Gastrocnemius medialis (tissue), 4 donors: ENCODE measurements at places on chromosomes 12 and 14. TPM values are rescaled to one million over a fixed set of nuclear protein-coding genes. Genes with fewer than 3 reads are reported as not detected.

The APOF gene
- total RNA-seq: not detected

The SRRM4 gene
- total RNA-seq: not detected

The B3GNT4 gene
- total RNA-seq: not detected

The RCOR1 gene
- 14.2 TPM for total RNA-seq

The PTCSC3 gene
- not detected for total RNA-seq

The SERPINA10 gene
- total RNA-seq: not detected

The FAM186B gene
- total RNA-seq: 0.82 TPM

The OR6C3 gene
- not detected for total RNA-seq

The DLGAP5 gene
- total RNA-seq: not detected

The GPR135 gene
- total RNA-seq: 1.6 TPM

The DAD1 gene
- 257 TPM for total RNA-seq

DNA sequence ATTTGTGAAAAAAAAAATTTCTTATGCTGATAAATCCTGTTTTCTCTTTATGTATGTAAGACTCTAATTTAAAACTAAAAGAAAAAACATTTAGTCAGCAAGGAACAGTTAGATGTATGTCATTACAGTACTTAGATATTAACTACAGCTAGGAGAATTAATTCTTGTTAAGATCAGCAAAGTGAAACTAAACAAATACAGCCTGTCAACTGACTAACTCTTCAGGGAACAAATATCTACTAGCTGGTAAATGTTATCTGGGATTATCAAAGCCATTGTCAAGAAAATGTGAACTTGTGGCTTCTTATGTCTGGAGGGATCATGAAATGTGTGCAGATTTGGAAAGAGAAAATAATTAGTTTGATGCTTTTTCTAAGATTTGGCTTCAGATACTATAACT is 27.5 kb downstream of the MGAT4C start:
- DNase-seq: no peak

GRCh38 chr14:59306775-59307174 is 118.3 kb downstream of the DAAM1 start:
- DNase-seq: no peak

DNA sequence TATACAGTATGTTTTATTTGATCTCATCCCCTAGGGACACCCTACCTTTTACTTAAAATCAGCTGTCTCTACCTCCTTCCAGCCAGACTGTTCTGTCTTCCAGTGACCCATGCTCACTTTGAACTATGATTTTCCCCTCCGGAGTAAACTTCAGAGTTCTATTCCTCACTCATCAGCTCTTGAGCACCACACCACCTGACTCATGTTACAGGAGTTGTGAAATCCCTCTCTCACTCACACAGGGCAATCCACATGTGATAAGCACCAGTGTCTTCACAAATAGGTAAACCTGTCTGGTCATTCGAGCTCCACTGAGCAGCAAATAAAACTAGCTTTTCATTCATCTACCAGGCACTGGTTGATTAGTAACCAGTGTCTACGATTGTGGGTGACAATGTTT is 177.3 kb upstream of the BMP4 start:
- DNase-seq: no peak

GRCh38 chr14:61433169-61433568 is 111.8 kb downstream of the PRKCH start:
- no peak for DNase-seq

DNA sequence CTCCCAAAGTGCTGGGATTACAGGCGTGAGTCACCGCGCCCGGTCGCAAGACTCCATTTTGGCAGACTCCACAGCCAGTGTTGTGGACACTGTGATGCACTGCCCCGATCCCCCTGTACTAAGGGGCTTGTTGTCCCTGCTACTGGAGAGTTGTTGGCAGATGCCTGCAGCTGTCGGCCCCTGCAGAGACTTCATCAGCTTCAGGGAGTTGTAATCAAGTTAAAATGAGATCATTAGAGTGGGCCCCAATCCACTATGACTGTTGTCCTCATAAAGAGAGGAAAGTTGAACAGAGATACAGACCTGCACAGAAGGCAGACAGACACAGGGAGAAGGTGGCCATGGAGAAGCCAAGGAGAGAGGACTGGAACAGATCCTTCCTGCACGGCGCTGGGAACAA is 23.7 kb upstream of the TUBA1A start:
- DNase-seq: no peak

GRCh38 chr12:121117226-121117777 is 15.4 kb upstream of the P2RX7 start:
- DNase-seq: no peak

DNA sequence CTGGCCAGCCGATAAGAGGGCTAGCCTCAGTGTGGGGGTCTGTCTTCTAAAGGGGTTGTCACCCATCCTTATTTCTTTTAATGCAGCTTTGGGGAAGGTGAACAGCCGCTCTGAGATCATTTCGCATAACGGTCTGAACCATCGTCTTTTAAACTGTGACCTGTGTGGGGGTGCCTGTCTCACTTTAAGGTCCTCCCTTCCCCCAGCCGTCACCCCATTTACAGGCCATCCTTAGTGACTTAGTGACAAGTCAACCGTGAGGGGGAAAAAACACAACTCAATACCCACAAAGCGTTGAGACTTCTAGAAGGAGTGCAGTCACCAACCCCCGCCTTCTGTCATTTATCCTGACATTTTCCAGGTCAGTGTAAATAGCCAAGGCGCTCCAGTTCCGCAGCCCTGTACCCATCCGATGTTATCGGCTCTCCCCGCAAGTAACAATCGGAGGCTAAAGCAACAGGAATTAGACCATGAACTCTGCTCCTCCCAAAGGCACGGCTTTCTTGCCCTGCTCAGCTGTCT is 505 bp upstream of the DENND5B start:
- no peak for DNase-seq

- DNase-seq: no peak
These were observed 149.0 kb downstream of the AKAP6 start for GRCh38 chr14:32478050-32478449.

DNA sequence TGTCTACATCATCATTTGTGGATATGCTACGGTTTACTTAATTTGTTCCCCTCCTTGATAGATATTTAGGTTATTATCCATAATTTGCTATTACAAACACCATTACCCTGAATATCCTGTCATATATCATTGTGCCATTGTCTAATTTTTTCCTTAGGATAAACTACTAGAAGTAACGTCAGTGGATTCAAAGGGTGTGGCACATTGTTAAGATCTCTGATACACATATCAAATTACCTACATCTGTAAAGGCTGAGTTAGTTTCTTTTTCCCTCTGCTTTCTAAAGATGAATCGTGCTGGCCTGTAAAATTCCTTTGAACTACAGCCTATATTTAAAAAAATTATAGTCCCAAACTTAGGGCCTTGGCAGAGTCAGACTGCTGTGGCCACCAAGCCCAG is 53.9 kb upstream of the STRN3 start:
- no peak for DNase-seq

- DNase-seq: no peak
These were observed 2.5 kb upstream of the TEP1 start for GRCh38 chr14:20415782-20416206.

GRCh38 chr12:52126050-52126604 is 46.6 kb downstream of the SMIM41 start:
- DNase-seq: no peak

DNA sequence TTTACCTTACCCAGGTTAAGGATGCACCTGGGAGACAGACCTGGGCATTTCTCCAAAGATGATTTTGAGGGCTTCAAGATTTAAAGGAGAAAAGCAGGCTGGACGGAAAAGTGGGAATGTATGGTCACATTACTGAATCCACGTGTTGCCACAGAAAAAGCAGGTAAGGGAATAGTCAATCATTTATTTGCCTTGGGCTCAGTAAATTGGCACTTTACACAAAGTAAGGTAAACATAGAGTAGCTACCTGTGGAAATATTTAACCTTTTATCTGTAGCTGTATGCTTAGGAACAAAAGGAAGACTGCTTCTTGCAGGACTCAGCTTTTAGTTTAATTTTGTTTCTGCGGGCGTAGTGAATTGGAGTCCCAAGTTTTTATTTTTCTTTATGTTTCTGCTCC is 153.3 kb downstream of the SLCO1B3 start:
- DNase-seq: no peak

DNA sequence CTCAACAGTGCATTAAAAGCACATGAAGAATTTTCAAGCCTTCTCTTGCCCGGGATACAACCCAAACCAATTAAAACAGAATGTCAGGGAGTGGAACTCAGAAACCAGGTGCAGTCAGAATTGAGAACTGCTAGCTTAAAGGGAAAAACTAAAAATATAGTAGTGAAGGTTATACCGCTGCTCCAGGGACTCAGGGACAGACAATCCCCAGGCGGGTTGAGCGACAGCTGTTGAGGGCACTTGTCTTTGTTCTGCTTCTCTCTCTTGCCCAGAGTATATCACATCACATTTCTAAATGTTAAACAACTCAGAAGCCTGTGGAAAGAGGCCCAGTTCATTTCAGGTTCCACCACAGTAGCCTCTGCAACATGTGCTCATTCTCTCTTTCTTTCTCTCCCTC is 93.1 kb downstream of the SLC5A8 start:
- DNase-seq: no peak

- no peak for DNase-seq
These were observed 645 bp downstream of the KITLG start for GRCh38 chr12:88579601-88580050.

GRCh38 chr12:43917896-43918295 is 82.0 kb downstream of the TMEM117 start:
- DNase-seq: no peak

GRCh38 chr14:50362764-50363713 is 33.6 kb downstream of the CDKL1 start:
- DNase-seq: no peak

- DNase-seq: no peak
These were observed 9.4 kb downstream of the TNFRSF1A start for GRCh38 chr12:6332459-6332858.

DNA sequence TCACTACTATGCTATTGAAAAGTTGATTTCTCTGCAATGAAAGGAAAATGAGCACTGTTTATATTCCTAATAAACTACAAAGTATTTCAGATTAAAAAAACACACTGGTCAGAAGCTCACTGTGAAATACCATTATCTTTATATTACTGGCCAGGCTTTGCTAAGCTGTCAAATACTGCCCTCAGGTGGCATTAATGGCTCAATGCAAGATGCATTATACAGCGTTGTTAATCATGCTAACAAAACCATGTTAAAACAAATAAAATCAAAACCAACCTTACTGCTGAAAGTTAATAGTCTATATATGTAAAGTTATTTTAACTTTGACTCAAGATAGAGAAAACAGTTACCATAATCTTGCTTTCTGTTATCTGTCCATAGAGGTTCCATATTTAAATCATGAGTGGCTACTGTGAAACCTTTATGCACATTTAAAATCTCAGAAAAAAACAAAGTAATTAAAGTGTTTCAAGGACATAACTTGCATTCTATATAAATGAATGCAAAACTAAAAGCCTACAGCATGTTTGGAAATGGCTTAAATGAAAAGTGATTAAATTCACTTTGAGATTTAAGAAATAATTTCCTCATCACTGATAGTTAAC is 121.7 kb downstream of the RALGAPA1 start:
- no peak for DNase-seq

DNA sequence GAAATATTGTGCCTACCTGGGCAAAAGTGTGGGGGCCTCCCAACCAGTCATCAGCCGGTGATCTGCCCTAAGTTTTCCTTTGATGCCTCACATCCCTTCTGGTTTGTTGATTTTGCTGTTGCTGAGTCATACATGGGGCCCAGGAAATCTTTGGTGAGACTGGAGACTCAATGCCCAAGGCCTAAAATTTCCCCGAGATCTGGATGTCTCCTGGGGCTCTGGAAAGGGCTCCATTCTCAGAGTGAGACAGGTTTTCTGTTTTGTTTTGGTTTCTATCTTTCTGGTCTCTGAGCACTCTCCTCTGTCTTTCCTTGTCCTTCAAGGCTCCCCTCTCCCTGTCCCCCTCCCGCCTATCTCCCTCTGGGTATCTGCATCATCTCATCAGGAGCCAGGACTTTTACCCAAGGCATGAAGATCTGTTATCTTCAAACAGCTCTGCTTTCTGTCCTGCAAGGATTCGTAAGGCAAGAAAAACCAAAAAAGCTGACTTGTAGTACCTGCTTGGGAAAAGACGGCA is 152.8 kb upstream of the MAX start:
- DNase-seq: no peak

DNA sequence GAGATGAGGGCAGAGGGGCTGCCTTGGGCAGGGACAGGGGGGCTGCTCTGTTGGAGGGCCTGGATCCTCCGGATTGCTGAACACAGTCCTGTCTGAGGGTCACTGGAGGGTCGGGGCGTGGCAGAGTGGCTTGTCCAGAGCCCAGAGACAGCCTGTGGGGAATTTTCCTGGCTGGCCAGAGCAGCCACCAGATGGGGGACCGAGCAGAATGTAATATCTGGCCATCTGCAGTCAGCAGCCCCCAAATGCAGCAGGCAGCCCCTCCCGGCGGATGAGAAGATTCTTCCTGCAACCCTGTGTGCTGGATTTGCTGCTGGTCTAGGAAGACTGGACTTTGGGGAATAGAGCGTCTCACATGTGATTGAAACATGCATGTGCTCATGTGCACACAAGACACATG is 23.3 kb upstream of the NOS1 start:
- DNase-seq: no peak
